Activated naive CD4-positive, alpha-beta T cell treated with anti-CD3 and anti-CD28 coated beads, Interleukin-2, amount 50 U/mL, for 72 hours (primary cell): ENCODE measurements at places on chromosomes 1 and 21.
A peak's percentile ranks its signal among the peaks of the same experiment; 100 is the strongest.

DNA sequence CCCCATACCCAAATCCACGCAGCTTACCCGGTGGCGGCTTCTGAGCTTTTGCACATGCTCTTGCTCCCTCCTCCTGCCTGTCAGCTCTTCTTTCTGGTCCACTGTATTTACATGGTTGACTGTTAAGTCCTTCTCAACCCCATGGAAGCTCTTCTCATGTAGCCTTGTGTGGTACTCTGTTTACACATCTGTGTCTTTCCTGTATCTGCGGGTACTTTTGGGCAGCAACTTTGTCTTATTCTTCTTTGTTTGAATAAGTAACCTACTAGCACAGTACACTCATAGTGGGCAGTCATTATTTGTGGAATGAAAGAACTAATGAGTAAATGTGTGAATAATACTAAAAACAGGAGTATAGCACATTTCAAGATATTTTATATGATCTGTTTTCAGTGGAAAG, 88.5 kb upstream of the GPR88 start:
- DNase-seq: peak; percentile 43

- DNase-seq: no peak
Measured at GRCh38 chr1:4397196-4397595, 257.2 kb upstream of the AJAP1 start.

GRCh38 chr21:43881283-43881682, 16.3 kb downstream of the AGPAT3 start:
- DNase-seq: peak; percentile 13

DNA sequence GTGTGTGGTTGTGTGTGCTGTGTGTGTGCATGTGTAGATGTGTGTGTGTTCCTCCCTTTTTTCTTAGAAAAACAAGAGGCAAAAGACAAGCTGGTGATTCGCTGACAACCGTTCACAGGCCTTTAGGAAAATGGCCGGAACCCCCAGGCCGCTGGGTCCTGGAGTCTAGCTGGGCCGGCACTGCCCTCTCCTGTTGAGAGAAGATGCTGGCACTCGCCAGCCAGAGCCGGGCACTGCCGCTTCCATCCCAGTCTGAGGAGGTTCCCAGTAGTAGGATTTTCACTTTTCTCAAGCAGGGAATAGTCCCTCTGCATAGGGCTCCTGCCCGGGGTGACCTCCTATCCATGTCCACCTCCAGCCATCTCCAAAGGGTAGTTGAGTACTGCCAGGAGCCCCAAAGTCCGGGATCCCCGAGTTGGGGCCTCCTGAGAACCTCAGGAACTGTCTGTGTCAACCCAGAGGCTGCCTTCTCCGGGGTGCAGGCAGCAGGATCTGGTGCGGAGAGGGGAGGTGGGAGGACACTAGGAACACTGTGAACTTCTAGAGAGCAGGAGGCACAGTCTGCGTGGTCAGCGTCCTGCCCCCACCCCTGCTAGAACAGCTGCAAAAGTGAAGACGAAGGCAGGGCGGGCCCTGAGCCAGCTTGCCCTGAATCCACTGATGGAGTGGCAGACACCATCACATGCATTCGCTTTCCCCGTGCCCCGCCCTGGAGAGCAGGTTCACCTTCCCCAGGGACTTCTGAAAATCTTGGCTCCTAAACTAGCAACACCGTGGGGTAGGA, 44.1 kb upstream of the ARHGEF16 start:
- DNase-seq: no peak
